NCI-H187 treated with DMSO at 0.1 percent for 48 hours (cell line): ENCODE measurements at places on chromosomes 12 and 14.
A peak's percentile ranks its signal among the peaks of the same experiment; 100 is the strongest.

- no peak for DNase-seq
These were observed 13.2 kb downstream of the TAOK3 start for GRCh38 chr12:118359541-118359915.

DNA sequence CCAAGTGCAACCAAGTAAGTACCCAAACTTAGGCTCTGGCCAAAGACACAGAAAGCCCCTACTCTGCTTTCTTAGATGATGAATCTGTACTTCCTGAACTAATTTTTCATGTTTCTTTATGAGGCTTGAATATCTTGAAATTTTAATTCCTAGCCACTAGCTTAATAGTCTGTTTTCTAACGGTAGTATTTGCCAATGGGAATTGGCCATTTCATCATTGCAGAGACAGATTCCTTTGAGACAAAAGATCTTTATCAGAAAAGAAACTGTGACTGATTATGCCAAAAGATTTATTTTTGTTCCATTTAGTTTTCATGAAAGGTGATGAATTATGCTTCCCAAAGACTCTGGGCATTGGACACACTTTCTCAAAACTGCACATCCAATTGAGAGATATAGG lies 48.7 kb downstream of the DAD1 start:
- no peak for DNase-seq

DNA sequence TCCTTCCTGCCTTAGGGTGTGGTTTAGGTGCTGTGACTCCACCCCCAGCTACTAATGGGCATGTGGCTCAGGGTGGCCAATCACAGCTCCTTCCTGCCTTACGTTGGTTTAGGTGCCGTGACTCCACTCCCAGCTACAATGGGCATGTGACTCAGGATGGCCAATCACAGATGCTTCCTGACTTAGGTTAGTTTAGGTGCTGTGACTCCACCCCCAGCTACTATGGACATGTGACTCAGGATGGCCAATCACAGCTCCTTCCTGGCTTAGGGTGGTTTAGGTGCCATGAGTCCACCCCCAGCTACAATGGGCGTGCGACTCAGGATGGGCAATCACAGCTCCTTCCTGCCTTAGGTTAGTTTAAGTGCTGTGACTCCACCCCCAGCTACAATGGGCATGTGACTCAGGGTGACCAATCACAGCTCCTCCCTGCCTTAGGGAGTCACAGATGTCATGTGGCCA lies 163.9 kb downstream of the TBX5 start:
- DNase-seq: no peak

GRCh38 chr14:66234411-66234810 lies 251.8 kb upstream of the CCDC196 start:
- DNase-seq: peak; percentile 27

- no peak for DNase-seq
These were observed 505.5 kb downstream of the NPAS3 start for GRCh38 chr14:33444136-33444535.

DNA sequence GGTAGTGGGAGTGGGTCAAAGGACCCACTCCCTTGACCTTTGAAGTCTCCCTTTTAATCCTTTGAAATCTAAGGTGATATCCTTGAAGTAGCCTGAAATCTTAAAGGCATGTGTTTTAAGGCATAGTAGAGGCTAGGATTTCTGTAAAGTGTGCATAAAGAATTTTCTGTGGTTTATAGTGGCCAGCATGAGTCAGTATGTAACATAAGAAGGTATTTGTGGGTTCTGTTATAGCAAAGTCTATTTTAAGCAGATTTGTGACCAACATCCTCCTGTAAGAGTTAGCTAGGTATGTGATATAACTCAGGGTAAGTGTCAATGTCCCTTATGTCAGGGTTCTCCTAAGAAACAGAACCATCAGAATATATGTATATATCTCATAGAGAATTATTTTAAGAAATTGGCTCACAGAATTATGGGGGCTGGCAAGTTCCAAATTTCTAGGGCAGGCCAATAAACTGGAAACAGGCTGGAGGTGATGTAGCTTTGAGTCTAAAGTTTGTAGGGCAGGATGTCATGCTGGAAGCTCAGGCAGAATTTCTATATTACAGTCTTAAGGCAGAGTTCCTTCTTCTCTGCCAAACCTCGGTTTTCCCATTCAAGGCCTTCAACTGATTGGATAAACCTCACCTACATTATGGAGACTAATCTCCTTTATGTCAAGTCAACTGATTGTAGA lies 18.7 kb upstream of the EPYC start:
- no peak for DNase-seq

- DNase-seq: no peak
These were observed 67.6 kb upstream of the PPP4R3A start for GRCh38 chr14:91577632-91578233.

DNA sequence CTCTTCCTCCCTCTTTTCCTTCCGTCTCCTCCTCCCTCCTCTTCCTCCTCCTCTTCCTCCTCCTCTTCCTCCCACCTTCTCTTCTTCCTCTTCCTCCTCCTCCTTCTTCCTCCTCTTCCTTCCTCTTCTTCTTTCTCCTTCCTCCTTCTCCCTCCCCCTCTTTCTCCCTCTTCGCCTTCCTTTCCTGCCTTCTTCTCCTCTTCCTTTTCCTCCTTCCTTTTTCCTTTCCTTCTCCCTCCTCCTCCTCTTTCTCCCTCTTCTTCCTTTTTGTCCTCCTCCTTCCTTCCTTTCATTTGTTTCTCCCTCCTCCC lies 36.0 kb downstream of the MEG3 start:
- DNase-seq: no peak

- DNase-seq: no peak
These were observed 253.9 kb upstream of the MDGA2 start for GRCh38 chr14:47929334-47929733.

GRCh38 chr12:57224973-57225679 lies 4.4 kb upstream of the SHMT2 start:
- no peak for DNase-seq

- DNase-seq: no peak
These were observed 98.9 kb downstream of the HMGA2 start for GRCh38 chr12:65923228-65923627.

- DNase-seq: no peak
These were observed 10.1 kb downstream of the LTBP2 start for GRCh38 chr14:74601982-74602381.

DNA sequence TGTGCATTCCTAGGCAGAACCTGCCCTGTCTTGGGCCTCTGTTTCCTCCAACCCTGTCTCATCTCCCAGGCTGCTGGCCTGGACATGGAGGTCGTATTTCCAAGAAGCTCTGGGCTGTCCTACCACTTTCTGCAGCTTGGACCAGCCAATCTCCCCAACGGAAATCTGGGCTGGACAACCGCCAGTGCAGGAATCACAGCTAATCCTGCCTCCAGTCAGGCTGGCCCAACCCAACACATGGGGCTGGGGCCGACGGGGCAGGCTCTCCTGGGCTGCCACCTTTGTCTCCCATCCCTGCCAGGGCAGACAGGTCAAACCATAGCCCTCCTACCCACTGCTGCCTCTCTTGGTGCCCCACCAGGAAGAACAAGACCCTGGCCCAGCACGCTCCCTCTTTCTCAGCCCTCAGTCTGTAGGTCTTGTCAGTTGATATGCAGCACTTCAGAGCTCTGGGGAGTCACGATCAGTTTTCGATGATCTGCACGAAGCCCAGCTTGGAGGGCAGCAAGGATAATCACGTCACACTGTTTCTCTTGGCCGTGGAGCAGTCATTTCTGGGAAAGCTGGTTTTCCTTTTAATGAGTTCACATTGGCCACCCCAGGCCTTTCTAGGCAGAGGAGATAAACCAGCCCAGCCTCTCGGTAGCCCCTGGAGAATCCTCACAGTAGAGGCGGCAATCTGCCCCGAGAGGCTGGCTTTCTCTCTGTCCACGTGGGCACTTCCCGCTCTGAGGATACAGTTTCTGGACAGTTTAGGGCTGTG lies 195.2 kb upstream of the PRMT8 start:
- no peak for DNase-seq

GRCh38 chr12:64646318-64646717 lies 36.0 kb downstream of the RASSF3 start:
- no peak for DNase-seq

- DNase-seq: no peak
These were observed 98.4 kb downstream of the GTF2A1 start for GRCh38 chr14:81122326-81122725.

GRCh38 chr12:107322063-107322462 lies 228.7 kb upstream of the CRY1 start:
- DNase-seq: no peak

- DNase-seq: no peak
These were observed 6.7 kb upstream of the SLC25A29 start for GRCh38 chr14:100312877-100313400.

DNA sequence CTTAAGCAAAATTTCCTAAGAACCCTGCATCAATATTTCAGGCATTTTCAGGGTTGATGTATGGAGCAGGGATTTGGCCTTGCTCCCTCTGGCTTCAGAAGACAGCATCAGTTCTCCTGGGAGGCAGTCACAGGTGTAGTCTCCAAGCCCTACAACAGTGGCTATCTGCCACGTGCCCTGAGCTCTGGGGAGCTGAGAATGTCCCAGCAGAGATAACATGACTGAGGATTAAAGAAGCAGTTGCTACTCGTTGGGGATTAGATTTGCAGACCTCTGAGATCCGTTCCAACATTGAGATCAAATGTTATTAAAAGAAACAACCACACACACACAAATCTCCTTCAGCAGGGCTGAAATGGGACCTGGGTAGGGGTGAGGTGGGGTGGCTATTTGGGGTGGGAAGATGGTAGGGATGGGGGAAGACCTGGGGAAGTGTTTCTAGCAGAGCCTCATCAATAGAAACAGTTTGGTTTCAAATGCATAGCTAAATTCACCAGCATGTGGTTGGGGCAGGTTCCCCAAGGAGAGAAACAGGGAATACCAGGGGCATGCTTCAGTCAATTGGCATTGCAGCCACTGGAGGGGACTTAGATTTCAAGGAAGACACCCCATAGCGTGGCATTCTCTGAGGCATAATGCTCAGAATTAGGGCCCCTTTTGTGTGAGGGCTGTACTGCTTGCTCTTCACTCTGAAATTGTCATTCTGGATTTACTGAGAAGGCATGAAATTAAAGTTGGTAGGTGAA lies 15.2 kb upstream of the FAM234B start:
- DNase-seq: no peak

- DNase-seq: no peak
These were observed 56.7 kb downstream of the FAM222A start for GRCh38 chr12:109770104-109770860.

DNA sequence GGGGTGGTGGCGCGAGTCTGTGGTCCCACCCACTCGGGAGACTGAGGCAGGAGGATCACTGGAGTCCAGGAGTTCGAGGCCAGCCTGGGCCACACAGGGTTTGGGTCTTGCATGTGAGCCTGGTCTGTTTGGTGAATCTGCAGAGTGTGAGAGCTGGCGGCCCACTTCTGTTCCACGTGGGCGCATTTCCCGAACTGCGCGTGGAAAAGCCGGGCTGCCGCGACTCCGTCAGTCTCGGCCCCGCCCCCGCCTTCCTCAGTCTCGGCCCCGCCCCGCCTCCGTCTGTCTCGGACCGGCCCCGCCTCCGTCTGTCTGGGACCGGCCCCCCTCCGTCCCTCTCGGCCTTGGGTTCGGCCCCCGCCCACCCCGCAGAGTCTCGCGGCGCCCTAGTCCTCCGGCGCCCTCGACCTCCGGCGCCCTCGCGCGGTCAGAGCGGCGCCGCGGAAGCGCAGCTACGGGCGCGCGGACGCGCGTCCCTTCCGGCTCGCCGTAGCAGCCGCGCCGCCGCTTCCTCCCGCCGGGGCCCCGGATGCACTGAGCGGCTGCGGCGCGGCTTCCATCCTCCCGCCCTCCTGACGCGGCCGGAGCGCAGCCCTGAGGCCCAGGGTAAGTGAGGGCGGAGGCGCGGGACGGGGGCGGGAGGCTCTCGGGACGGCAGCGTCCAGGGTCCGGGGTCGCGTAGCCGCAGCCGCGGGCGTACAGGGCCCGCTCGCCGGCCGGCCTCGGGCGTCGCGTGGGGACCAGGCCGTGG lies at the start of gene EP400:
TSS of gene EP400 (plus strand) at position 512 of the 751 bp plus-strand sequence. CDS start 10,678 bp downstream, outside the sequence.
- peak; percentile 63 for DNase-seq

DNA sequence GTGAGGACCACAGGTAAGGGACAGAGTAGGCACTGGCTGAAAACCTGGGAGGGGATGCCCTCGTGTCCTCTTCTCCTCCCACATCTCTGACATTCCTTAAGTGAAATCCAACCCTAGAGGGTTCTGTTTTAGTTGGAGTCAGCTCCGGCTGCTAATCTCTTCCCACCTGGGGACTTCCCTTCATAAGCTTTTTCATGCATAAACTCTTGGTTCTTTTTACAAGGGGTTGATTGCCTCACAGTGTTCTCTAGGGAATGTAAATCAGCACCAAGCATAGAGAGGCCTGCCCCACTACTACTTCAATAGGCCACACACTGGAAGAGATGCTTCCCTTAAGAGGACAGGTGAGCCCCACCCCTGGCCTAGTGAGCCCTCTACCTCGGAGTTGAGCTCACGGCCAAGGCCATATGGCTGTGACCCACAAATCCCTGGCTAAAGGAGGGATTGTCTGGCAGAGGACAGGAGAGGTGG lies 3.2 kb upstream of the SYNDIG1L start:
- peak; percentile 62 for DNase-seq

GRCh38 chr12:2482938-2483660 lies 311.7 kb upstream of the FKBP4 start:
- no peak for DNase-seq

DNA sequence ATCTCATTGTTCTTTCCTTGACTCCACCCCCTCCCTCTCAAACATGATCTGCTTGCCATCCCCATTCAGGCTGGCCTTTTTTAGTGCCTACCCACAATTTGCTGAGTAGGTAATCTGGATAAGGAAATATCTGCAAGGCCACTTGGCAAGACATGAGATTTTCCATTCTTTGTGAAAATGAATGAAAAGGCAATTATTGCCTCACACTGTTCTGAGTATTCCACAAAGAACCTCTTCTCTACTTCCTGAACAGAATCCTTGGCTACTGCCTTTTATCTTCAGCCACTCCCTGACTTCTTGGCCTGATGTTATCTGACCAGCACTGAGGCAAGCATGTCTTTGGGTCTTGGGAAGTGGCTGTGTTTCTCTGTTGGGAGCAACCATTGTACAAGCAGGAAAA lies 263.2 kb upstream of the ATP2B1 start:
- DNase-seq: no peak

DNA sequence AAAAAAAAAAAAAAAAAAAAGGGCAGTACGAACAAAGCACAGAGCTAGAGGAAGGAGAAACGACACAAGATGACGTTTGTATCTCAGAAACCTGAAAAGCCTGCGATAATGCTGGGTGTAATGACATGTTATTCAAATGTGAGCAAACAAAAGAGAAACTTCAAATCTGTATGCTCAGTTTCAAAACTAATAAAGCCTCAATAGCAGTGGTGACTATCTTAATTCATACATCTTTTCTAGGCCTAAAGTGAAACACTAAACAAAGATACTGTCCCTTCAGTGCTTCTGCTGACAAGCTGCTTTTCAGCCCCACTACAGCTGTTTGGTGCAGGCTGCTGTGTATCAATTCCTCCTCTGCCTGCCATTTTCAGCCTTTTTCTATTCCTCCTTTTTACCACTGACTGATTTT lies 15.8 kb downstream of the ITPR2 start:
- no peak for DNase-seq

GRCh38 chr14:50758305-50758704 lies 72.7 kb downstream of the NIN start:
- DNase-seq: no peak

DNA sequence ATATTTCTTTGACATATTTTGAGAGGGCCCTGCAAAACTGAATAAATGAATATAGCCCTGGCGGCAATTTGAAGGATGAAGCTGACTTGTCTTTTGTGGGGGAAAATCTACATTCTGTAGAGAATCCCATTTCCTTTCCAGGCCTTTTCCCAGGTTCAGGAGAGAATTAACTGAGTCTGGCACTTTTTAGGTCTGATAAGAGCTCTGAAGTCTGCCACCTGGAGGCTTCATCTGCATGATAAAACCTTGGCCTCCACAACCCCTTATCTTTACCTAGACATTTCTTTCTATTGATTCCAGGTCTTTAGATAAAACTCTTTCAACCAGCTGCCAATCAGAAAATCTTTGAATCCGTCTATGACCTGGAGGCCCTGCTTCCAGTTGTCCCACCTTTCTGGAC lies 299.4 kb downstream of the ETNK1 start:
- DNase-seq: no peak
